ENCODE measurements at places on chromosomes 6 and 20. TPM values are rescaled to one million over a fixed set of nuclear protein-coding genes. Genes with fewer than 3 reads are reported as not detected.

BCAS1 gene
- not detected for total RNA-seq

OLIG3 gene
- 0.14 TPM for total RNA-seq

C6orf163 gene
- total RNA-seq = 4.5 TPM

CPXM1 gene
- total RNA-seq = 200 TPM

GJE1 gene
- not detected for total RNA-seq

PCED1A gene
- 71.9 TPM for total RNA-seq
